ENCODE measurements at places on chromosomes 6 and 20.

DNA sequence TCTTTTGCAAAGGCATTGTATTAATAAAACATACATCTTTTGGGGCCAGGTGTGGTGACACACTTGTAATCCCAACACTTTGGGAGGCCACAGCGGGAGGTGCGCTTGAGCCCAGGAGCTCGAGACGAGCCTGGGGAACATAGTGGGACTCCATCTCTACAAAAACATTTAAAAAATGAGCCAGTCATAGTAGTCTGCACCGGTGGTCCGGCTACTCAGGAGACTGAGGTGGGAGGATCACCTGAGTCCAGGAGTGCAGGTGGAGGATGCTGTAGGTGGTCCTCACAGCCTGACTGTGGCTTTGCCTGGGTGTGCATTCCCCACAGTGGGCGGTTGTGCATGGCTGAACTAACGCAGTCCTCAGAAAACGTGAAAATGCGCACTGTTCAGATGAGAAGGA, 162.5 kb downstream of the DLL1 start:
- DNase-seq, result no peak

DNA sequence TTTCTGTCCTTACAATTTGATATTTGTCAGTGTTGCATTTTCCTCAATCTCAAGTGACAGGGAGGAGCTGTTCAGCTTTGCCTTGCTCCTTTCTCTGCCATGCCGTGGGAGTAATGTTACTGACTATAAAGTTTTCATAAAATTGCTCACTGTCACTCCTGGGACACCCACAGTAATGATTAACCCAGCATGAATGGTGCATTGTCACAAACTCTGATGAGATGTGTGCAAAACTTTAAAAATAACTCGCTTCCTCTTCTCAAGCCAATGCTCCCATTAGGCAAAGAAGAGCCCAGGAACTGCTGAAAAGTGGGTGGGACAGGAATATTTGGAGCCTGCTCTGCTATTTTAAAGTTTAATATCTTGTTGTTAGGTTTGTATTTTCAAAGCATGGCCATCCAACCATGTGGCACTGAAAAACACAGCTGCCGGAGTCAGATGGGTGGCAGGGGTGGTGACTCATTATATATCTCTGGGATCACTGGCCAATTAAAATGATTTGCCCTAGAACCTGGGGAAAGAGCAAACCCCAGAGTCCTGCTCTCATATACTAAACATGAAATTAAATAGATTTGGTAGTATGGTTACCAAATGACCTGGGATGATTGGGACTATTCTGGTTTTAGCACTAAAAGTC, 260.1 kb downstream of the BTBD3 start:
- DNase-seq, result no peak

- DNase-seq, result no peak
Measured at GRCh38 chr6:116192786-116193185, 61.1 kb downstream of the TSPYL4 start.

GRCh38 chr6:99905209-99906106, 88.6 kb downstream of the MCHR2 start:
- DNase-seq, result peak; percentile 31

DNA sequence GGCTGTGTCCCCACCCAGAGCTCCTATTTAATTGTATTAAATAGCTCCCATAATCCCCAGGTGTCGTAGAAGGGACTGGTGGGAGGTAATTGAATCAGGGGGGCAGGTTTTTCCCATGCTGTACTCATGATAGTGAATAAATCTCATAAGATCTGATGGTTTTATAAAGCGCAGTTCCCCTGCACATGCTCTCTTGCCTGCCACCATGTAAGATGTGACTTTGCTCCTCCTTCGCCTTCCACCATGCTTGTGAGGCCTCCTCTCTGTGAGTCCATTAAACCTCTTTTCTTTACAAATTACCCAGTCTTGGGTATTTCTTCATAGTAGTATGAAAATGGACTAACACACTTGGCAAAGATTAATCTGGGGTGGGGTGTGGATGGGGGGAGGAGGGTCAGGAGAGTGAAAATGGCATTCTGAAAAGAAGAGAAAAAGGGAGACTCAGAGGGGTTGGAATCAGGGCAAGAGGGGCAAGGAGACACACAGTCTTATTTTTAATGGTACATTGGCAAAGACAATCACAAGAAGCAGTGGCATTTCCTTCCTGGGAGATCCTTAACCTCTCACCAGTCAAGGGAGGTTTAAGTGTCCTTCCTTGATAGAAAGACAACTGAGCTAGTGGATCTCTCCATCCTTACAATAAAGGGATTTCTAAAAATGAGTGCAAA, 37.5 kb upstream of the NOX3 start:
- no peak for DNase-seq

- no peak for DNase-seq
Measured at GRCh38 chr20:60338556-60338955, 380.3 kb downstream of the CDH26 start.

DNA sequence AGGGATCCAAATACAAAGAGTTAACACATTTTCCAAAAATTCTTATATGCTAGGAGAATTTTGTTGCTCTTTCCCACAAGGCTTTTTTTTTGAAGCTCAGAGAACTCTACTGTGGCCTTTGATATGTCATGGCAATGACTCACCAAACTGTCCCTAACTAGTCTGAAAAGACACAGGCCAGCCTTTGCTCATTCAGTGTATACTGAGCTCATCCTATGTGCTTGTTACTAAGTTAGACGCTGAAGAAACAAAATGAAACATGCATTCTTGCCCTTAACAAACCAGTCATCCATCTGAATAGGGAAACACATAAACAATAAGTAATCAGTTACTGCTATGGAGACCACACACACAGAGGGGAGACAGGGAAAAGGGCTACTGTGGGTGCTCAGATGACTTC, 291.8 kb downstream of the FOXC1 start:
- no peak for DNase-seq

DNA sequence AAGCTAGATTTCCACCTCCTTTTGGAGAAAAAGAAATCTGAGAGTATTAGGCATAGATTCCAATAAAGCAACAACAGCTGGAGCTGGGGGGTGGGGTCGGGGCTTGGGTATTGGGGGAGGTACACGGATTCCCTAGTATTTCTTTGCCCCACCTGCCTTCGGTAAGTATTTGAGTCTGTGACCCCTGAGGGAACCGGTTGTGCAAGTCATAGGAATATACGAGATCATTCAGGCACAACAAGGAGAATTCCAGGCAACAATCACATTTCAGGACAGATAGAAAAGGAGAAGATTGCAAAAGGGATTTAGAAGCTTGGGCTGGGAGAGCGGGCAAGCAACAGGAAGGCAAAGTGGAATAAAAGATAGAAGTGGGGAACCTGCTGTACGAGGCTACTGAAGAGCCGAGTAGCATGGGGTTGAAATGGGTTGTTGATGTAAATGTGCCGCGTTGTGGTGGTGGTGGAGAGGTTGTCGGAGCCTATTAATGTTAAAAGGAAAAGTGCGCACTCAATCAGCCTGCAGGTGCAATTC, 148.9 kb downstream of the BCAS1 start:
- DNase-seq, result no peak

GRCh38 chr6:75932067-75932466, 140.4 kb downstream of the IMPG1 start:
- peak; percentile 33 for DNase-seq

DNA sequence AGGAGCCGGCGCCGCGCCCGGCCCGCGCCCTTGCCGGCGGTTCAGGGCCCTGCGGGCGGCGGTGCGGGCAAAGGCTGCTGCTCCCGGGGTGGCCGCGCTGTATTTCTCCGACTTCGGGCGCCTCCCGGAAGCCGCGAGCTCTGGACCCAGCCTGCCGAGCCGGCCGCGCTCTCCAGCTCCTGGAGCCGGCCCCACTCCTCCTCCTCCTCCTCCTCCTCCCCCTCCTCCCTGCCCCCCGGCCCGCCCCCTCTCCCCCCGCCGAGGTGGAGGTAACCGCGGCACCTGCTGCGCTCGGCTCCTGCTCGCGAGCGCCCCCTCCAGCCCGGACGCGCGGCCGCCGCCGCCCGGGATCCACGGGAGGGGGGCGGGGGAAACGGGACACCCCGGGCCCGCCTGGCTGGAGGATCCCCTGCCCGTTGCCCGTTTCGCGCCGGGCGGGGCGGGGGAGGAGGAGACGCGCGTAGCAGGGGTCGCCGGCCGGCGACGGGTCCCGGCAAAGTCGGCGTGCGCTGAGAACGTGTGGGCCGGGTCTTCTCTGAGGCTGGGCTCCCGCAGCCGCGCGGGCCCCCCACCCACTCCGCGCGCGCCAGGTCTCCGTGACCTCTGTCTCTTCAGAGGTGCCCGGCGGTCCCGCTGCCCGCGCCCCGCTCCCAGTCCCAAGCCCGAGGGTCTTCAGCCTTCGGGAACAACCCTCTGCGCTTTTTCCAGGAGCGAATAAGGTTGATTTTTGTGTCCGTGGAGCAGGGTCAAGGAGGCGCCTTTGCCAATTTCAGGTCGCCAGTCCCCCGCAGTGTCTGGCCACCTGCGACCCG, at the start of gene SLC22A23:
Gene SLC22A23 (minus strand): TSS at position 153 of the 812 bp plus-strand sequence. CDS start 491 bp downstream, outside the sequence.
- peak; percentile 92 for DNase-seq

GRCh38 chr20:63958964-63959698, 2.9 kb upstream of the UCKL1 start:
- no peak for DNase-seq

DNA sequence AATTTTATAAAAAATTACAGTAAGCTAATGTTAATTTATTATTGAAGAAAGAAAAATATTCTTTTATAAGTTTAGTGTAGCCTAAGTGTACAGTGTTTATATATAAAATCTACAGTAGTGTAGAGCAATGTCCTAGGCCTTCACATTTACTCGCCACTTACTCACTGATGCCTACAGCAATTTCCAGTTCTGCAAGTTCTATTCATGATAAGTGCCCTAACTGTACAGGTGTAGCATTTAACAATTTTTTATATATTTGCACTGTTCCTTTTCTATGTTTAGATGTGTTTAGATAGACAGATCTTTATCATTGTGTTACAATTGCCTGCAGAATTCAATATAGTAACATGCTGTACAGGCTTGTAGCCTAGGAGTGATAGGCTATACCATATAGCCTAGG, 80.1 kb upstream of the HDAC2 start:
- DNase-seq, result no peak

- DNase-seq, result no peak
Measured at GRCh38 chr6:27726619-27727023, 185.6 kb downstream of the OR2B2 start.

DNA sequence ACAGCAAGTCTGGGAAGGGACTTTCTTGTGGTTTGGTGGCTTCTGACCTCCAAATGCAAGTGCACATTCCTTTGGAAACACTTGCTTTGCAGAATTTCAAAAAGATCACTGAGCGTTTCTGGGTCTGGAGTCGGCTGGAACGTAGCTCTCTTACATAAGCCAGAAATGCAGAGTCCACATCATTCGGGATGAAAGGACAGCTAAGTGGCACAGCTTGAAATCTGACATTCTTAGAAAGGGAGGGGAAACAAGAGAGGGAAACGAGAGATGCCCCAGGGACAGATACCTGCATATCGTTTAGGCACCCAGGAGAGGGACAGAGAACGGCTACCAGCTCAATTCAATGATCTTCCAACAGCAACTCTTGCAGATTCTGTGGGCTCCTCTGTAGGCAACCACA, 118.7 kb downstream of the NFATC2 start:
- DNase-seq, result no peak

DNA sequence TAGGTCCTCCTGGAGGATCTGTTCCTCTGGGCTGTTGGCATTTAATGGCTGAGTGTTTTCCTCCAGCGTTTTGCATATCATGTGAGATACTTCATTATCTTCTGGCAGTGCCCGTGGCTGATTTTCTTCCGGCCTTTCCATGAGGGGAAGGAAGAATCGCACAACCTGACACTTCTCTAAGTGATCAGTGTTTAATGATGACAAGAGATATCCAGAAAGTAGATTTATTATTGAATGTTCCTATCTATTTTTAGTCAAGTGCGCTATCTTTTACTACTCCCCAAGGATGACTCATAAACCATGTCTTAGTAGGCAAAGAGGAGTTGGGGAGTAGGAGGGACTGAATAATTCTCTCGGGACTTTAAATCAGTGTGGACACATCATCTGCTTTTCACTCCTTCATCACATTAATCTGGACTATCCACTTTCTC, 149.7 kb downstream of the PLCB4 start:
- no peak for DNase-seq

- no peak for DNase-seq
Measured at GRCh38 chr20:47951521-47951971, 166.3 kb upstream of the SULF2 start.

All from GM13976 (cell line).